ENCODE measurements at places on chromosomes 1 and 21.

GRCh38 chr1:200373811-200374231 is 36.0 kb downstream of the ZNF281 start:
- DNase-seq, result no peak

DNA sequence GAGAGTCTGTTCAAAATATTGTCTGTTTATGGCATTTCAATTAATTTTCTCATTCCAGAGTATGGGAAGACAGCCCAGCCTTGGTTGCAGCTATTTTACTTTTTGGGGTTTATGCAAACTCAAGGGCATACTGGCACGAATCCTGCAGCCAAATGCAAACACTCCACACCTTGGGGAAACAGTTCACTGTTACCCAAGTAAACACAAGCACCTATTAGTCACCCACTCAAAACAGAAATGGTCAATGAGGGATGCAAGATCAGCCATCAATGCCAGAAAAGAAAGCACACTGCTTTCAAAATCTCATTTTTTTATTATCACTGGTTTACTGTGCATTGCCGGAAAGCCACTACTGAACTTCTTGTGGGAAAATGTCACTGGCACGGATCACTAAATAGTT is 170.6 kb downstream of the RUNX1 start:
- DNase-seq, result no peak

DNA sequence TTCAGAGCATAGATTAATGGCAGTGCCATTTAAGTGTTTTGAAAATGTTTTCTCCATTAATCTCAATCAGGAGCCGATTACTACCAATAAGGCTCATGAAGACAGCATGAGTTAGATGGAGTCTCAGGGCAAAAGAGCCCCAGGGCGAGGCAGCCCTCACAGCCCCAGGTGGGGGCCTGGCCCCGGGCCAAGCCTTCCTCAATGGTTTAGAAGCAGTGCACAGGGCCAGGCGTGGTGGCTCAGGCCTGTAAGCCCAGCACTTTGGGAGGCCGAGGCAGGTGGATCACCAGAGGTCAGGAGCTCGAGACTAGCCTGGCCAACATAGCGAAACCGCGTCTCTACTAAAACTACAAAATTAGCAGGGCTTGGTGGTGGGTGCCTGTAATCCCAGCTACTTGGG is 348.1 kb upstream of the VAMP3 start:
- DNase-seq, result no peak

DNA sequence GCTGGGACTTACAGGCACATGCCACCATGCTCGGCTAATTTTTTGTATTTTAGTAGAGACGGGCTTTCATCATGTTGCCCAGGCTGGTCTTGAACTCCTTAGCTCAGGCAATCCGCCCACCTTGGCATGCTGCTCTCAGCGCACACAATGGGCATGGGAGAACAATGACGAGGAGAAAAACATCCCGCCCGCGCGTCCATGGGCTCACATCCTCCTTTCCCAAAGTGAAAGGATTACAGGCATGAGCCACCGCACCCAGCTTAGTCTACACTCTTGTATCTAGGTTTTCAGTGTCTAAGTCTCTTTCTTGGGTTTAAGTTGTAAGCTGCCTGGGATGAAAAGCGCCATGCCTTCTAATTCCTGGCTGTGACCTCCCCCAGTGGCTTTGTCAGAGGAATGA is 37.9 kb downstream of the CDK18 start:
- no peak for DNase-seq

DNA sequence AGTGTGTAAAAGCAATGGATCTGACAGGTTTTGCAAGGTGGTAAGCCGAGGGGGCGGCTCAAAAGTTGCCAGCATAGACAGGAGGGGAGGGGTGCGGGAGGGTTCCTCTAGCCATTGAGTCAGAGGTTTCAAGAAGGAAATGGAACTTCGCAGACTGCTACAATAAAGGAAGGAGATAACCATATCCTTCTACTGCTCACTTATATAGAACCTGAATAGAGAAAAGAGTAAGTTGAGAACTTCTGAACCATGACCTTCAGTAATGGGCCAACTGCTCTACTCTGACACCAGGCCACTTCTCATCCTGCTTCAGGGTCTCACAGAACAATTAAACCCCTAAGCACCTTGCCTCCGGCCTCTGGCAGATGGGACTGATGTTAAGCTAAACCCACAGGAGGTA is 26.3 kb upstream of the BCAR3 start:
- no peak for DNase-seq

GRCh38 chr1:7497107-7497637 is 273.9 kb upstream of the VAMP3 start:
- no peak for DNase-seq

GRCh38 chr1:168468822-168469221 is 75.0 kb downstream of the XCL2 start:
- no peak for DNase-seq

DNA sequence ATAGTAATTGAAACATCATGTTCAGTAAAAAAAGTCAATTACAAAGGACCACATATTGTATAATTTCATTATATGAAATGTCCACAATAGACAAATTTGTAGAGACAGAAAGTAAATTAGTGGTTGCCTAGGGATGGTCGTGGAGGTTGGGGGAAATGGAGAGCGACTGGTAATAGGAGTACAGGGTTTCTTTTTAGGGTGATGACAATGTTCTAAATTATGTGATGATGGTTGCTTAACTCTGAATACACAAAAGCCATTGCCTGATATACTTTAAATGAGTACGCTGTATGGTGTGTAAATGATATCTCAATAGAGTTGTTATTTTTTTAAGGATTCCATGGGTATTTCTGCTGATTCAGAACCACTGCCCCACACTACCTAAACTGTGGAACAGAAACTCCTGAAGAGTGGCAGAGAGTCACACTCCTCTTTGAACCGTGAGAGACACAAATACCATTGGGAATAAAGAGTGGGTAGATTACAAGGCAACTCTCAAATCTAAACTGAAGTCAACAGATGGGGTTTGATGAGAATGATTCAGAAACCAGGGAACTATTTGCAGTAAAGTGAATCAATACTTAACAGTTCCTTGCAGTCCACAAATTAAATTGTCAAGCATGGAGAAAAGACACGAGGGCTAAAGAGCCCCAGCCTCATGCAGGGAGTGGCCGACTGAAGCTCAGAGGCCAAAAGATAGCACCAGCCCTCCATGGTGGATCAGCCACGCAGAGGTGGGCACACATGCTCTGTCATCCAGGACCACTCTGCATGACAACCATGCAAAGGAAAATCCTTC is 118.0 kb downstream of the CAPN8 start:
- DNase-seq, result no peak

DNA sequence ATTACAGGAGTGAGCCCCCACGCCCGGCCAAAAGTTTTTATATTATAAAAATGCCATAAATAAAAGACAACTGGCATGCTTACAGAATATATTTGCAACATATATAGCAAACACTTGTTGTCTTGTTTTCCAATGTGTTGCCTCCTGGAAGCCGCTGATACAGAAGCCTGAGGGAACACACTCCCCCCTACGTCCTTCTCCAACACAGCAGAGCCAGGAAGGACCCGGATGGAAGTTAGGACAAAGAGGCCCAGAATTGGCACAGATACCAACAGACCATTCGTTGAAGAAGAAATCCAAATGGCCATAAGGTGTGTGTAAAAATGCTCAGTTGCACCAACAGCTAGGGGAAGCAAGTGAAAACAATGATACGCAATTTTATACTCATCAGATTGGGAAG is 1.3 kb upstream of the PLA2G5 start:
- DNase-seq, result no peak

DNA sequence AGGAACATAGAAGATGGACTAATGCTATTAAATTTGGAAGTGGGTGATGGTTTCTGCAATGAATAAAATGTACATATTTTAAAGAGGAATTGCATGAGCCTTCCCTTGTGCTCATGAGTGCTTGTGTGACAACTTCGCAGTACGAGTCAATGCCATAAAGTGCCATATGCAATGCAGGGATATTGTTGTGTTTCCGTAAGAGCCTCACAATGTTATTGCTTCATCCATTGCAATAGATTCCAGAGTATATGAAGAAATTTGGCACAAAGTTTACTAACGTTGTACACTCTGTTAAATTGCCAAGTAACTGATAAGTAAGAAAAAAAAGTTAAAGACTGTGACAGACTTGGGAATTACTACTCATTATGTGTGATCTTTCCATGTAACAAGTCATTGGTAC is 22.3 kb downstream of the BTG3 start:
- DNase-seq, result no peak

DNA sequence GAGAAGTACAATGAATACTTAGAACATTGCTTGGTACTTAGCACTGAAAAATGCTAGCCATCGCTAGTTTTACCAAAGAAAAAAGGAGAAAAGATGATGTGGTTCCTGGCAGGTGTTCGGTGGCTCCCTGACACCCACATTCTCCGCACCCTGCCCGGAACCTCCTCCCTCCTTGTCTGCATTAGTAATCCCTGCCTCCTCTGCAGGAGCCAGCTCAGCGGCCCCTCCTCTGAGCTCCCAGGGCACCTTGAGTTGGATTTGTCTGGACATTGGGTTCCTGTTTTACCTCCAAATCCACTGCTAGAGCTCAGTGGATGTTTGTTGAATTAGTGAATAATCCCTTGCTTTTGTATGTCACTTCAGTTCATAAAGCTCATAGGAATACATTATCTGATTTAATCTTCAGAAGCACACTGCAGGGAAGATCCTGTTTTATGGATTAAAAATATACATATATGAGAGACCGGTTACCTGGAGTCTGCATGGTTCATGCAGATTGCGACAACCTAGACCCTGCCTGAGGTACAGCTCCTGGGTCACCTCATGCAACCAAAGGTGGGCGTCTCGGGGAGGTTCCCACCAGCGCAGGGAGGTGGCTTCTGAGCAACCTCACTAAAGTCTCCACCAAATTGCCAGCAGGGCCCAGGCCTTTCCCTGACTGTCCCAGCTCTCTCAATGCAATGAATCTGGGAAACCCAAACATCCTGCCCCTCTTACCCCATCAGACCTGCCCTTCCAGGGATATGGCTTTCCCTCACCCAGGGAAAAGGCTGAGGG is 24.2 kb downstream of the PCAT6 start:
- no peak for DNase-seq

DNA sequence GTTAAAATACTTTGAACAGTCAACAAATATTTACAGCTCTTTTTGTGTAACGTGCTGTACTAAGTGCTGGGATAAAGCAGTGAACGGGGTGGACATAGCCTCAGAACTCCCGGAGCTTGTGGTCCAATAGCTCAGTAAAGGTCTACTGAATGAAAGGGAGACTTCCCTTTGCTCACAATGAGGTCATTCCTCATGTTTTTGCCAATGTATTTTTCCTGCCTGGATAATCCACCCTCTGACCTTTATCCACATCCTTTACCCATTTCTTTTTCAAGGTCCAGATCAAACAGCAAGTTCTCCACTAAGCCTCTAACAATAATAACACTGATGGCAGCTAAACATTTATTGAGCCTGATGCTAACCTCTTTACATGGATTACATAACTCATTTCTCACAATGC is 55.9 kb downstream of the LEPR start:
- DNase-seq, result no peak

GRCh38 chr1:204288021-204288588 is 71.6 kb downstream of the PLEKHA6 start:
- no peak for DNase-seq

DNA sequence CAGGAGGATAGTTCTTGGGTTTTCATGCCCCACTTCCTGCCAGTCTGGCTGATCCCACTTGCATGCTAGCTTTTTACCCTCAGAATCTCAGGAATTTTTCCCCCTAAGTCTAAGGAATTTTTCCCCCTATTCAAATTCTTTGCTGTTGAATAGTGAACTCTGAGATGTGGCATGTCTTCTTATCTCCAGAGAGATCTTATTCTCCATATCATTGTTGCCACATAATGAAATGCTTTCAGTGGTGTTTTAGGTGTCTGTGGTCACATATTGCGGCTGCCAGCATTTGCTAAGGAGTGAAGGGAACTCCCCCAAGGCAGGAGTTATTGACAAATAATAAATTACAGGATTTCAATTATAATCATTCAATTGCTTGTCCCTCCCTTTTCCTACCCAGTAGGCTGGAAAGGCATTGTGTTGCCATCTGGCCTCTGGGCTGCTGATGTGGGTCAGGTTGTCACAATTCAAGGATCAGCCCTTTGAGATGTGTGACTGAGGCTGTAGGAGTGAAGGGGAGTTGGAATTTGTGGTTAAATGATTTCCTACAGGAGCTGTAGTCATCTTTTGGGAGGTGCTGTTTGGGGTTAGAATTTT is 3.9 kb upstream of the FLG start:
- peak; percentile 14 for DNase-seq

DNA sequence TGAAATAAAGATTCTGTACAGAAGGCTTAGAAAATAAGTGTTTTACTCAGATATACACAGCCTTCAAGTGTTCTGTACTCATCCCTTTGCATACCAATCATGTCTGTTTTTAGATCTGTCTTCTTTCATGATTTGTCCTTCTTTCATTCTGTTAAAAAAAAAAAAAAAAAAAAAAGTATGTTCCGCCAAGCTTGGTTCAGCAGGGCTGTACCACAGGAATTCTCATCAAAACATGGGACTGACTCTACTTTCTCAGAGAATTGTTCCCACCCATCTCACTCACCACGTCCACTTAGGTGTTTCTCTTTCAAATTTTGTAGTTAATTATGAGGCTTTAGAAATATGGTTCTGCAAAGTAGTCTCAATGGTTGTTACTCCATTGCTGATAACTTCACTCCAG is 119.0 kb downstream of the AK5 start:
- no peak for DNase-seq

DNA sequence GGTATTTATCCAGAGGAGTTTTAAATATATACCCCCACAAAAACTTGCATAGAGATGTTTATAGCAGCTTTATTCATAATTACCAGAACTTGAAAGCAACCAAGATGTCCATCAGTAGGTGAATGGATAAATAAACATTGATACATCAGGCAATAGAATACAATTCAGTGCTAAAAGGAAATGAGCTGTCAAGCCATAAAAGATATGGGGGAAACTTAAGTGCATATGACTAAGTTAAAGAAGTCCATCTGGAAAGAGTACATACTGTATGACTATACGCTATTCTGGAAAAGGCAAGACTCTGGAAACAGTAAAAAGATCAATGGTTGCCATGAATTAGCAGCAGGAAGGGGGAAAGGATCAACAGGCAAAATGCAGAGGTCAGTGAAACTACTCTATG is 366.7 kb downstream of the HHIPL2 start:
- no peak for DNase-seq

DNA sequence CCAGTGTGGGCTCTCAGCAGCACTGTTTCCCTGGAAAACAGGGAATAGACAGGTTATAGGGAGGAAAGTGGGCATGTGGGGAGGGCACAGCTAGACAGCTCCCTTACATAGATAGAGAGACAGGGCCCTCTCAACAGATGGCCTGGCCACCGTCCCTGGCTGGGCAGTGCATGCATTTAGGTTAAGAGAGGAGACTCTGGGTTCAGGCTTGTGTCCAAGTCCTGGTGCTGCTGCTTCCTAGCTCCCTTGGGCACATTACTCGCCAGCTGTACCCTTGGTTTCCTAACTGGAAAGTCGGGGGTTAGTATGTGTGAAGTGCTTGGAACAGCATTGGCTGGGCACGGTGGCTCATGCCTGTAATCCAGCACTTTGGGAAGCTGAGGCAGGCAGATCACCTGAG is 9.1 kb downstream of the PLOD1 start:
- no peak for DNase-seq

- DNase-seq, result no peak
These were observed at the start of gene ASAP3 for GRCh38 chr1:23483321-23484252. TSS of gene ASAP3 (minus strand) at chr1:23484179. CDS start at chr1:23484133, 46 bp downstream.
